NCI-H748 treated with DMSO at 0.1 percent for 48 hours (cell line): ENCODE measurements at places on chromosomes 4 and X.

GRCh38 chr4:177128306-177128705, 181.4 kb upstream of the NEIL3 start:
- no peak for DNase-seq

DNA sequence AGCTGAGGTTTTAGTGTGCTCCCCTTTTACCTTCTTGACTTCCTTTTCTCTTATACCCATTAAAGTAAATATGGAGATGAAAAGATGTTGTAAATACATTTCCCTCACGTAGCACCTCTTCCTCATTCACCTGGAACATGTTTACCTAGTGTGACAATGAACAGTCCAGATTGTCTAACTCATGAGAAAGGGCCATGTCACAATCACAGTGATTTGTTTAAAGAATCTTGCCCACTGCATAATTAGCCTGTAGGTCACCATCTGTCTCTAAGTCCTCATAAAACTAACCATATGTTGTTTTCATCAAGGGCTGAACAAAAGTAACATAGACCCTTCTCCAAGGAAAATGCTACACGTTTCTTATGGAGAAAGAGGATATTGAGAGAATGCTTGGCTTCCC, 85.7 kb downstream of the TSPAN5 start:
- DNase-seq: peak; percentile 75

- DNase-seq: no peak
Measured at GRCh38 chrX:134908356-134908755, 82.4 kb upstream of the SMIM10 start.

DNA sequence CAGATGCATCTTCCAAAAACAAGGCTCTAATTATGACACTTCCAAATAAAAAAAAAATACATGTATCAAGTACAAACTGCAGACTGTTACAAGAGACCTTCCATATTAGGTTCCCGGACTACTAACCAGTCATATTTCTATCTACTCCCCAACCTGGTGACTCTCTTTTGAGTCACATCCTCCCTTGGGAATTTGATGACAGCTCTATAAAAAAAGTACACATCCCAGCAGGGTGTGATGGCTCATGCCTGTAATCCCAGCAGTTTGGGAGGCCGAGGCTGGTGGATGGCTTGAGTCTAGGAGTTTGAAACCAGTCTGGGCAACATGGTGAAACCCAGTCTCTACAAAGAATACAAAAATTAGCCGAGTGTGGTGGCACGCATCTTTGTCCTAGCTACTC, 14.9 kb downstream of the RPGR start:
- DNase-seq: no peak

DNA sequence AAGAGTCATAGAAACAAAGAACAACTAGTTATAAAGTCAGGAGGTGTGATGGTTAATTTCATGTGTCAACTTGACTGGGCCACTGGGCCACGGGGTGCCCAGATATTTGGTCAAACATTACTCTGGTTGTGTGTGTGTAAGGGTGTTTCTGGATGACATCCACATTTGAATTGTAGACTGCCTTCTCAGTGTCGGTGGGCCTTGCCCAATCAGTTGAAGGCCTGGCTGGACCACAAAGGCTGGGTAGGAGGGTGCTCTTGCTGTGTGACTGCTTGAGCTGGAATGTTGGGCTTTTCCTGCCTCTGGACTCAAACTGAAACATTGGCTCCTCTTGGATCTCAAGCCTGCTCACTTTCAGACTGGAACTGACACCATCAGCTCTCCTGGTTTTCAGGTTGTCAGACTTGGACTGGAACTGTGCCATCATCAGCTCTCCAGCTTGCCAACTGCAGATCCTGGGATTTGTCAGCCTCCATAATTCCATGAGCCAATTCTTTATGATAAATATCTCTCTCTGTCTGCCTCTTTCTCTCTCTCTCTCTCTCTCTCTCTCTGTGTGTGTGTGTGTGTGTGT, 41.4 kb downstream of the CLDN34 start:
- no peak for DNase-seq

- no peak for DNase-seq
Measured at GRCh38 chr4:3491681-3492405, 28.7 kb downstream of the DOK7 start.

DNA sequence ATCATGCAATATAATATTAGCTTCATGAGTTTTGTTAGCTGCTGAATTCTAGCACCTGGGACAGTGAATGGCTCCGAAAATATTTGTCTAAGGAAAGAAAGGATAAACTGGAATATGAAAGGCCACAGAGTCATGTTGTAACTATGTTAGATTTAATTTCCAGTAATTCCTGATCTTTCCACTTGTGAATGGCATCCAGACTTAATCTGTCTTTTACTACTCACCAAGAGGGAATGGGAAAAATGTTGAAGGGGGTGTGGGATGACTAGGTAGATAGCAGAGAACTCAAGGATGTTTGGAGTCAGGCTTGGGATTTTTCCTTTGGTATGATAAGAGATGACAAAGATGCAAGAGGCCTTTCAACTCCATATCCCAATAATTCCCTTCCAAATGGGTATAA, 9.4 kb downstream of the ADH6 start:
- DNase-seq: no peak

- DNase-seq: no peak
Measured at GRCh38 chr4:146132445-146132844, 43.1 kb upstream of the LSM6 start.

DNA sequence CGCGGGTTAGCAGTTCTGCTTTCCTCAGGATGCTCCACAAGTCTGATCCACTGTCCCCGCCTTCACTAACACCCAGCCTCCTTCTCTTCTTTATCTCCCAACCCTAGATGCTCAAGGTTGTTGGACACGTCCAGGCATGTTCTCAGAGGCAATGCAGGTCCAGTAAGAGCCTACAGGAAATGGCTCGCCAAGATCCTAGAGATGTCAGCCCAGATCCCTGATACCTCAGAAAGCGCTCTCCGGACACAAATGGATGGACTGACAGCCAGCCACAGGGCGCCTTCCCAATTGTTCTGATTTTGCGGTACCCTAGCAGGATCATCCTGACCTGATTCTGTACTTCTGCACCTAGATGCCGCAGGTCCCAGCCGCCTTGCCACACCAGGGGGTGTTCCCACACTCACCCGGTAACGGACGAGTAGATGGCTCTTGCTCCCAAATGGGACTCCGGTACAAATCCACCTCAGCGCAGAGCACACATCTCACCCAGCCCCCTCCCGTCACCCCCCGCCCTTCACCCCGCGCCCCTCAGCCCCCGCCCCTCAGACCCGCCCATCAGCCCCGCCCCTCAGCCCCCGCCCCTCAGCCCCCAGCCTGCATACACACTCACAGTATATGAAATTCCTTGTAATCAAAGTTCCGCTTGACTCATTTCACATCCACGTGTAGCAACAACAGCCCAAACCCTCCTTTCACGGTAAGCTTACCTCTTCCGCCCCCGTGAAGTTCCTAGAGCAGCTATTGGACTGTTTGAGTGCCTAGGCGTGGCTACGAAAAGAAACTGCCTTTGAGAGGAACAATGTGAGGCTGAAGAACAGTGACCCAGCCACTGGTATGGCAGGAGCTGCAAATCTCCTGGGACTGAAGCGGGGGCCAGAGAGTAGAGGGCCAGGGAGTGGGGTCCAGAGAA, at the start of gene EDA2R:
TSS of gene EDA2R (minus strand) at position 488 of the 910 bp plus-strand sequence. CDS start 23,058 bp downstream, outside the sequence.
- DNase-seq: no peak

DNA sequence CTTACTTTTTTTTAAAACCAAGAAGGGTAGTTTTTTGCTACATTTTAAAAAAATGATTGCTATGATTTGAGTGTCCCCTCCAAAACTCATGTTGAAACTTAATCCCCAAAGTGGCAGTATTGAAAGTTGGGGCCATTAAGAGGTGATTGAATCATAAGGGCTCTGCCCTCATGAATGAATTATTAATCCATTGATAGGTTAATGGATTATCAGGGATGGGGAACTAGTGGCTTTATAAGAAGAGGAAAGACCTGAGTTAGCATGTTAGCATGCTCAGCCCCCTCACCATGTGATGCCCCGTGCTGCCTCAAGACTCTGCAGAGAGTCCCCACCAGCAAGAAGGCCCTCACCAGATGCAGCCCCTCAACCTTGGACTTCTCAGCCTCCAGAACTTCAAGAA, 31.0 kb downstream of the SMIM43 start:
- DNase-seq: no peak

- no peak for DNase-seq
Measured at GRCh38 chr4:122826079-122826527, 528 bp upstream of the FGF2 start.

DNA sequence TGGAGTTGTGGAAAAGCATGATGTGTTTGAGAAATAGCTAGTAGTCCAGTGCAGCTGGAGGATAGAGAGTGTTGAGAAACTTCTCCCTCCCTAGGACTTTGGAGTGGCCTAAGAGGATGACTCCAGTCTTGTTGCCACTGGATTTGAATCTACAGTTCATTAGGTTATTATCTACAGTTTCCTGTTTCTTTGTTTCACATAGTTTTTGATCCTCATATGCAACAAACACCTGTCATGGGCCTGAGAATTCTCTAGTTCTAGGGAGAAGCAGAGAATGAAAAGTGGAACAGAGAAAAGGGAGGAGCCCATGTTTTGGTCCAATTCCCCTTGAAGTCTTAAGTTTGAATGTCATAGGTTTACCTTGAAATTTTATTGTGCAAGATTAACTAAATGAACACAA, 73.6 kb upstream of the TBC1D9 start:
- no peak for DNase-seq

GRCh38 chr4:123524958-123525628, 128.5 kb downstream of the SPRY1 start:
- DNase-seq: peak; percentile 2

GRCh38 chr4:165592386-165592785, 213.6 kb downstream of the CPE start:
- DNase-seq: no peak

GRCh38 chrX:138127314-138127713, 561.4 kb downstream of the ZIC3 start:
- no peak for DNase-seq

DNA sequence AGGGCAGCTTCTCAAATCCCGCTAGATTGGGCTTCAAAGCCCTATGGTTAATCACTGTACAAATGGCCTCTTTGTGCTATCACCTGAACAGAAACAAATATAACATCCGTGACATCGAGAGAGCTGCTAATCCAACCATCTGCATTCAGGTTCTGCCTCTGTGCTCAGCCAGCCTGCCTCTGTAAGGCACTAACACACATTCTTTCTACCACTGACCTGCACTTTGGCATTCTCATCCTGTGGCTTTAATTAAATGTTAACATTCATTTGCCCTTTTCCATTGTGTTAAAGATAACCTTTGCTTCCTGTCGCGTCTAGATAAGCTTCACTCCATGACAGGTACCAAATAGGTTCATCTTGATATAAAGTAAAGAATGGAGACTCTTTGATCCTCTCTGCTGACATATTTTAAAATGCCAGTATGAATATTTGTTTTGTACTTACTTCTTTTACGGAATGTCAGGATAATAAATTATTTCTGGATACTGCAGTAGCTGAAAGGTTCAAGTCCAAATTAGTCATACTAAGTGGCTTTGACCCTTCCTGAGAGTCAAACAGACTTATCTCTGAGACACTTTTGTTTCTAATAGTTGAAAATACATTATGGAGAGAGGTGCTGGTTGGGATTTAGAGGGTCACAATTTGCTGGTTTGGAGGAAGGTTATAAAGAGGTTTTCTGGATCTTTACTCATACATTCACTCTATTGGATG, 505.7 kb downstream of the PACRGL start:
- DNase-seq: no peak

DNA sequence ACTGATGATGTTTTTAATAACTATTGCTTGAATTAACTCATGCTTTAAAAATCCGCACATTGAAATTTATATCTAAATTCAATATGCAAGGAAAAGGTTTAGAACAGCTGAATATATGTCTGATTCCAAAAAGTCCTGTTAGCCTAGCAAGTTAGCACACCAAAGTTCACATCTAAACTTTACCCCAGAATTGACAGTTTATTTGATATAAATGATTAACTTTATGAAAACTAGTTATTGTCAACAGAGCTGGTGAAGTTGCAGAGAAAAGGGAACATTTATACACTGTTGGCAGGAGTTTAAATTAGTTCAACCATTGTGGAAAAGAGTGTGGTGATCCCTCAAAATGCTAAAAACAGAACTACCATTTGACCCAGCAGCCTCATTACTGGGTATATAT, 120.6 kb upstream of the BMP3 start:
- no peak for DNase-seq

DNA sequence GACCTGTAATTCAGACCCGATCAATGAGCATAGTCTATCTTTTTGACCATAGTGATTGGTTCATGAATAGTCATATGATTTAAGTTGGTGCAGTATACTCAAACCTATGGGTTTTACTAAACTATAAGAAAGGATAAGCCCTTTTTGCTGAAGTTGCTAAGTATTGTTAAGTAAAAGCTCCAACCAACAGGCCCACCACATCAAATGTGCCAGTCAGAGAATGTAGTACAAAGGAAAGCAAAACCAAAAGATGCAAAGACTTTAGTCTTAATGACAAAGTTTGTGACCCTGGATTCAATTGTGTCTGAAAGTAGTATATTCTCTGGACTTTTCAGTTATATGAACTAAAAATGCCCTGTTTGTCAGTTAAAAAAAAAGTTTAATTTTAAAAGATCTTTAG, 208.1 kb upstream of the TET2 start:
- no peak for DNase-seq

DNA sequence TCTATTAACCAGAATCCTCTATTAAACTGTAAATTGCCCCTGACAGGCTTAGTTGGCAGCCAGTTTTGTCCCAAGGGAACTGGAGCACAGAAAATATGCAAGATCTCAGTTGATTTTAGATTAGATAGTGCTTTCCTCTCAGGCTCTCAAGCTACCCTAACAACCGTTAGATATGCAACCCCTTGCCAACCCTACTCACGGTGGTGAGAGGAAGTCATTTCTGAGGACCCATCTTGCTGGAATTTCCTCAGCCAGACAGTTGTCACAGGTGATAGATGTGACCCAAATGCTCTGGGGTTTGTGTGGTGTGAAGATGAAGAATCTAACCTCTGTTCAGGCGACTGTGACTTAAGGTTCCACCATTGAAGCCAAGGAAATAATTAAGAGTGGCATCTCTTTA, 447.1 kb downstream of the MID1IP1 start:
- DNase-seq: no peak

DNA sequence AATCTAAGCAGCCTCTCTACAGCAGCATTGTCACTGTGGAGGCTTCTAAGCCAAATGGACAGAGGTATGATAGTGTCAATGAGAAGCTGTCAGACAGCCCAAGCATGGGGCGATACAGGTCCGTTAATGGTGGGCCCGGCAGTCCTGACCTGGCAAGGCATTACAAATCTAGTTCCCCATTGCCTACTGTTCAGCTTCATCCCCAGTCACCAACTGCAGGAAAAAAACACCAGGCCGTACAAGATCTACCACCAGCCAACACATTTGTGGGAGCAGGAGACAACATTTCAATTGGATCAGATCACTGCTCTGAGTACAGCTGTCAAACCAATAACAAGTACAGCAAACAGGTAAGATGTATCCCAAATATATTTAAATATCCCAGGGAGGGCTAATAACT, 4.1 kb downstream of the PCDH7 start:
- no peak for DNase-seq

- DNase-seq: peak; percentile 1
Measured at GRCh38 chrX:39361736-39362135, 560.5 kb downstream of the MID1IP1 start.

- no peak for DNase-seq
Measured at GRCh38 chrX:12007881-12008280, 130.4 kb upstream of the FRMPD4 start.
